ENCODE measurements at places on chromosomes 12 and 14.
A peak's percentile ranks its signal among the peaks of the same experiment; 100 is the strongest.

DNA sequence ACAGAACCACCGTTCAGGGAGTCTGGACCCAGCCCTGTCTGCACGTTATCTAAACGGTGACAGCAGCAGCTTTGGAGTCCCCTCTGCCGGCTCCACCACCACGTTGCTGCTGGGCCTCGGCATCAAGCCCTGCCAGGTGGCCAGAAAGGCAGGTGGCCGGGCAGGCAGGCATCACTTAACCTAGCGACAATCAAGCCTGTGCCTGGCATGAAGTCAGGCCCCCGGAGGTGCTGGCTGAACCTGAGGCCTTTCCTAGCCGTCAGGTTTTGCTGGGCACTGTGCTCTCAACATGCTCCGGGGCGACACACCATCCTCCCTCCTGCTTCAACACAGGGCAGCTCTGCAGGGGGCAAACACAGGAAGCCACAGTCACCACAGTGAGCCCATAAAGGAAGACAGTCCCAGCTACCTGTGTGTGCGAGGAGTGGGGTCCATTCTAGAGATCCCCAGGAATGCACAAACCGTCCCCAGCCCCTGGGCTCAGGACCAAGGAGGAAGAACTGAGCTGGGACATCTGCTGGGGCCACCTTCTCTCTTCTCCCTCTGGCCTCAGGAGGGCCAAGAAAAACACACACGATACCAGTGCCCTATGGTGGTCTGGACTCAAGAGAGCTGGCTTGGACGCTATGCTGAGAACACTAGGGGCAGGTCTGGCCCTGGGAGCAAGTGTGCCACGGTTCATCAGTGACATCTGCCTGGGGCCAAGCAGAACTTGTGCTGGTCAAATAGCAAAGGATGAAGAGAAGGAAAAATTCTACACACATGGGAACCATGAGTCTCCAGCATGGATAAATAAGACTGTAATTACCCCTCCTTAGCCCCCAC, 44.7 kb downstream of the CCDC88C start:
- no peak for DNase-seq

- DNase-seq: no peak
Observed at GRCh38 chr12:66003951-66004350, 126.6 kb downstream of the LLPH start.

GRCh38 chr14:75298187-75298965, 19.7 kb downstream of the FOS start:
- no peak for DNase-seq

DNA sequence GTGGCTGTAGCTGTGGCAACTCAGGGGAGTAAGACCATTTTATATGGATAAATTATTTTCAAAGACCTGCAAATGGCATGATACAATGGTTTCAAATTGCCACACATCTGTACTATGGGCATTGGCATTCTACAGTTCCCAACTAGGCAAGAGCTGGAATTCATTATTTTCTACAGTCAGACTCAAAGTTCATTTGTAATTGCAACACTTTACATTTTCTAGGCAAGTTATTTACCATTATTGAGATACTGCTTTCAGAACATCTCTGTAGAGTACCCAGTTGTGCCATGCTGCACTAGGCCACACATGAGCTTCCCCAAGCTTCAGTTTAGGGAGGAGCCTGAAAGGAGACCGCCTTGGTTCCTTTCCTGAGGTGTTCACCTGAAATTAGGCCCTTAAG, 8.0 kb upstream of the ATG14 start:
- no peak for DNase-seq

- DNase-seq: no peak
Observed at GRCh38 chr12:23083267-23083666, 458.3 kb downstream of the ETNK1 start.

DNA sequence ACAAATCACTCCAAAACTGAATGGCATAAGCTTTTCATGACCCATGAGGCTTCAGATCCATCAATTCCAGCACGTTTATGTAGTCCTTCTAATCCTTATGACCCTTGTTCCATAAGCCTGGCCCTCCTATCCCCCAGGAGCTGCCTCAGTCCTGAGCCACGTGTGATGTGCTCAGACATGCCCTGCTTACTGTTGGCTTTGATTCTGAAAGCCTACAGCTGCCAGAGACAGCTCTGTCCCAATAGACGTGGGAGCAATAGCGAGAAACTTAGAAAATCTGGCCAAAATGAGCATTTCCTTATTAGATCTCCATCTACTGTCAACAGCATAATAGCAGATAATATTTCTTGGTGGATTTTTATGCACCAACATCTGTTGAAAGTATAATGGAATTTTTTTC, 33.2 kb downstream of the DUSP6 start:
- DNase-seq: no peak

GRCh38 chr14:65413739-65414045, 1.2 kb downstream of the FUT8 start:
- DNase-seq: no peak

DNA sequence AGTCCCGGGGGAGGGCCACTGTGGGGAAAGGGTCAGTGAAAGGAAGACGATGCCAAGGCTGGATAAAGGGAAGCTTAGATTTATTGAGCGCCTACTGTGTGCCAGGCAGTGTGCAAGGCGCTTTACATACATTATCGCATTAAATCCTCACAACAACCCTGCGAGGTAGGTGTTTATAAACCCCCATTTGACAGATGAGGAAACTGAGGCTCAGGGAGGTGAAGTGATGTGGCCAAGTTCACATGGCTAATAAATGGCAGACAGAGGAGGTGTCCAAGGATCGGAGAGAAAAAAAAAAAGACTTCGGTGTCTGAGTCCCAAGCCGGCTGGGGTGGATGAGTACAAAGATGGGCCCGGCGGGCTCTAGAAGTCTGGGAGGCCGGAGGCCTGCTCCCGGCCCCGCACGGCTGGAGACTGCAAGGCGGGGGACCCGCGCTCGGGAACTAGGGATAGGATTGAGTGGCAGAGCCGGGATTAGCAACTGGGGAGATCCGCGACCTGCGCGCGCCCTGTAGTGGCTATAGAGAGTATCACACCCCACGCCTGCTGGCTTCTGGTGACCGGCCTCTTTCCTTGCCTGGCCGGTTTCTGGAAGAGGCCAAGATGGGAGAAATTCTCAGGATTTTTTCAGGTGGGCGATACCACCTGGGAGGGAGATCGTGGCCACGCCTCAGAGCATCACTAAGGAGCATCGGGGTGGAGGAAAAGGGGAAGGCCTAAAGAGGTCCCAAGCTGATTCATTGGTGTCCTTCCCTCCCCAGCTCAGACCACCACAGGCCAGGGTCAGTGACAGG, 3.9 kb downstream of the DDN start:
- DNase-seq: peak; percentile 78

DNA sequence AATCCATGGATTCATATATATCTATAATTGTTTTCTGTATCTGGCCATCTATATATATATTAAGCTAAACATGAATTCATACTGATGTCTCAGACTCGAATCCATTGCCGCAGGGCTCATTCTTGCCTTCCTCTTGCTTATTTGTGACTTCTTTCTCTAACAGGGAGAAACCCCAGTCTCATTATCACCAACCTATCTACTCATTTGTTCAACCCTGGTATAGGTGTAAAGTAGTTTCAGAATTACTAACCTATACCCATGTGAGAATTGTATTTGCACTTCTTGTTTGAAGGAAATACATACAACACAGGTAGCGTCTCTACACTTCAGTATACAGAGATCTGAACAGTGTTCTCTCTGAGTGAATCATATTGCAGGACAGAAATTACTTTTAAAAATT, 77.7 kb downstream of the PTPN11 start:
- DNase-seq: no peak

DNA sequence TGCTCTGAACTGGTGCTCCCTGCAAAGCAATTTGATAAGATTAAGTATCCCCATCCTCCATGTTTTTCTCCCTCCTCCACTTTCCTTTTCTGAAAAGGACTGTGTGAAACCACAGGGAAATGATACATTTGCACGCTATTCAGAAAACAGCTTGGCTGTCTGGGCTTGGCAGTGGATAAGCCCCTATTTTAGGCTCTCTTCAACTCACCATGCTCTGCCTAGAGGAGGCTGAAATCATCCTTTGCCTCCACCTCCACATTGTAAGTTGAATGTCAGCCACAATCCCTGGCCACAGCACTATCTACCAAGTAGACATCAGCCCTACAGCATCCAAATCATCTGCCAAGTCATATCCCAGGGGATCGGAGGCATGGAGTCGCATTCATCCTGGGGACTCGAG, 642.3 kb downstream of the RPS29 start:
- DNase-seq: no peak

GRCh38 chr14:54650959-54651351, 84.0 kb downstream of the SAMD4A start:
- no peak for DNase-seq

GRCh38 chr14:69137416-69137815, 15.5 kb downstream of the DCAF5 start:
- no peak for DNase-seq

DNA sequence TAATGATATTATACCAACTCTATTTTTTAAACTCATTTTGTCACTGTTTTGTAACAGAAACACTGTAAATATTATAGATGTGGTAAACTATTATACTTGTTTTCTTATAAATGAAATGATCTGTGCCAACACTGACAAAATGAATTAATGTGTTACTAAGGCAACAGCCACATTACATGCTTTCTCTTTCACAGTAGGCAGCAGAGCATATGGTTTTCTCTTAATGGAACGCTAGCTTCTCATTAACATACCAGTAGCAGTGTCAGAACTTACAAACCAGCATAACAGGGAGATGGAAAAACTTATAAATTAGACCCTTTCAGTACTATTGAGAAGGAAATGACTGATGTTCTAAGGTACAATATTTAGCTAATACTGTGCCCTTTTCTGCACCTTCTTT, 398.8 kb downstream of the PRKD1 start:
- DNase-seq: no peak

DNA sequence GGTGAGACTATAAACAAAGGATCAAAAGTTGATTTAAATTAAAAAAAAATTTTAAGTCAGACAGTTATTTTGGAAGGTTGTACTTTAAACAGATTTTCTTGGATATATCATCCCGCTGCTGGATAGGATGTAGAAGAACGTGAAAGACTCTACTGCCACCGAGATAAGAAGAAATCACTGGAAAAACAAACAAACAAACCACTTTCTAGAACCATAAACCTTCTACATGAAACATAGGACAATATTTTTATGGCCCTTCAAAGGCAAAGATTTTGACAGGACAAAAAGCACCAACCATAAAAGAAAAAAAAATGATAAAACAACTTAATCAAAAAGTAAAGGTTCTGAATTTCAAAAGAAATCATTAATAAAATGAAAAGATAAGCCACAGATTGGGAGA, 268.2 kb upstream of the DAAM1 start:
- DNase-seq: no peak

- no peak for DNase-seq
Observed at GRCh38 chr12:124302241-124302806, 7.4 kb downstream of the RFLNA start.

DNA sequence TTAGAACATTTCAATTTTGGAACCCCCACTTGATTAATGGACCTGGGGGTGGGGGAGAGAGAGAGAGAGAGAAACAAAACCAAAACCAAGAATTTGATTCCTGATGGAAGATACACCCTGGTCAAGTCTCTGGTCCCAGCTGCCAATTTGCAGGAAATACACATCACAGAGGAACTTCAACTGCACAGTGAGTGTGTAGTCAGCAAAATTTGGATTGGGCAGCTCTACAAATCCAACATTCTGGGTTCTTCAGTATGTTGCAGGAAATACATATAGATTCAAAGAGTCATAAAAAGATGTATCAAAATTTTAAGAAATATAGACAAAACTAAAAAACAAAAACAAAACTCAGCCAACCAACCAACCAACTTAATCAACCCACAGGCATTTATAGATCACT, 17.4 kb downstream of the DNAH10 start:
- no peak for DNase-seq

GRCh38 chr14:42112108-42112507, 505.4 kb downstream of the LRFN5 start:
- no peak for DNase-seq

DNA sequence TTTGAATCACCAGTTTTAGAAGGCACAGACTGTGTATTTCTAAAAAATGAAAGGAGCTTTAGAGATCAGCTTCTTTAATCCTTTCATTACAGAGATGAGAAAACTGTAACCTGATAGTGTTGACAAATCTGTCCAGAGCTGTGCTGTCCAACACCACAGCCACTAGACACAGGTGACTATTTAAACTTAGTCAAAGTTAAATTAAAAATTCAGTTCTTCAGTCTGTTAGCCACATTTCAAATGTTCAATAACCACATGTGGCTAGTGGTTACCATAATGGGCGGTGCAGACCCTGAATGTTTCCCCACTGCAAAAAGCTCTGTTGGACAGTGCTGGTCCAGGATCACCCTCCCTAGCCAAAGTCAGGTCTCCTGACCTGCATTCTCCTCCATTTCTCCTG, 21.6 kb downstream of the DAD1 start:
- DNase-seq: no peak

DNA sequence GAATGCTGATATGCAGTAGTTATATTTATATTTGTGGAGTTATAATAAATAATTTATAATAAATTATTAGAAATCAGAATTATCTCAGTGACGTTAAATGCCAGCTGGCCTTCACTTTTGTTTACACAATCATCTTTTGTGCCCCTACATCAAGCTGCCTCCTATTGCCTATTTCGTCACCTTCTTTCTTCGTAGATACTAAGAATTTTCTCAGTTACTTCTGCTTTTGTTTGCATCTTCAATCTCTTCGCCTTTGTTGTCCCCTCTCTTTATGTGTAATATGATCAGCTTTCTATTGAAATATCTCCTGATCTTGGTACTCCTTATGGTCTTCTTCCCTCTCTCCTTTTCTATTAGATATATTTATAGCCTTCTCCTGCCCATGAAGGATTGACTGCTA, 197.0 kb downstream of the ERC1 start:
- no peak for DNase-seq

DNA sequence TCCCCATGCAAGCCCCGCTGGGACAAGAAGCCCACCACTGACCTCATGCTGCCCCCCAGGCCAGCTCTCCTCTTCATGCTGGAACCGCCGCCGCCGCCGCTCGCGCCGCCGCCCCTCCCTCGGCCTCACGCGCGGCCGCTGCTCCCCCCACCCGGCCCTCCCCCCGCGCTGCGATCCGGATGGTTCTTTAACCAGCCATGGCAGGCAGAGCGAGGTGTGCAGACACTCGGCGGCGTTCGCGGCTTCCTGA, at the start of gene DCAF5:
Gene DCAF5 (minus strand): TSS at position 218 of the 250 bp plus-strand sequence. CDS start 141 bp downstream, at position 77.
- no peak for DNase-seq

Data from hippocampal formation (tissue), 2 donors.